ENCODE measurements at places on chromosomes 5 and 9.

DNA sequence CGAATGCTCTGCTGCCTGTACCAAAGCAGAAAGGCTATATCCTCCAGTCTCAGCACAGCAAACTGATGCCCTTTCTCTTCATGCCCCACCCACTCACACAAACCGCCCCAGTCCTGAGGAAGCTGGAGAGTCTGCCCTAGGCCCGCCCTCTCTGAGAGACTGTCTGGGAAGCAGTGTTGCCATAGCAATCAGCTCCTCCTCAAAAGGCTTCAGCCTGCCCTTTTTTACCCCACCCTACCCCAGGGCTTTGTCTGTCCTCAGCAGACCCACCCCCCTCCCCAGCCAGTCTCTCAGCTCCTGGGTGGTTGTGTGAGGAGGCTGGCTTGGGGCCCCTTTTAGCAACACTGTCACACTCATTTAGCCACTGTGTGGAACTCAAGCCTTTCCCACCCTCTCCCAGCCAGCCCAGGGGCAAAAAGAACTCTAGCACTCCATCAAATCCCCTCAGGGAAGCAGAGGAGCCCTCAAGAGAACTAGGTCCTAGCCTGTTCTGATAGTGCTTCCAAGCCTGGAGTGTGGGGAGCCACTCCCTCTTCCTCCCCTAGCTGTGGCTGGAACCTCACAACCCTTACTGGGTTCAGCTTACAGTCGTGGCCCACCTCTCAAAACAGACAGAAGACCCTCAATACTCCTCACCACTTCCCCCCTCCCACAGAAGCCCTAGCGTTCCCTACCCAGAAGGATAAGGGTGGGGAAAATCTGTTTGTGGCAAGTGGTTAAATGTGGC, 1.4 kb downstream of the ATOSB start:
- peak; percentile 42 for DNase-seq

DNA sequence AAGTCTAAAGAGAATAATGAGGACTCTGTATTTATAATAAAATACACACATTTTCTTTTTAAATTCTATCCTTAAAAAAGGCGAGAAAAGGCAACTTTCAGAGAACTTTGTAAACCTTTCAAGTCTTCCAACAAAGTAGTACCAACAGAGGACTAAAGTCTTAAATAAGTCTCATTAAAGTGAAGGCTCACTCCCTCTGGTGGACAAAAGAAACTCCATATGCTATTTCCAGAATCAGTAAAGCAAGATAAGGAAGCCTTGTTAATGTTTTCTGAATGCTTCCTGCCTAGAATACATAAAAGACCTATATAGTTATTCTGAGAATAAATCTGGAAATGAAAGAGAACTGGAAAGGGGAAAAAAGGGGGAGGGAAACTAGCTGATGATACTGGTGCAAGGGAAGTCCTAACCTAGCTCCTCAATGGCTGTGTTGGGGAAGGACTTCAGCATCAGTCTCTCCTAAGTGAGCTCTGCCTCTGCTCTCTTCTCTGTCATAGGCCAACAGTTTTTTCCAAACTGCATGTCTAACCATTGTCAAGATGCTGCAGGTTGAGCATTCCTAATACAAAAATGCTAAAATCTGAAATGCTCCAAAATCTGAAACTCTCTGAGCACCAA, 7.2 kb downstream of the HMGCS1 start:
- no peak for DNase-seq

DNA sequence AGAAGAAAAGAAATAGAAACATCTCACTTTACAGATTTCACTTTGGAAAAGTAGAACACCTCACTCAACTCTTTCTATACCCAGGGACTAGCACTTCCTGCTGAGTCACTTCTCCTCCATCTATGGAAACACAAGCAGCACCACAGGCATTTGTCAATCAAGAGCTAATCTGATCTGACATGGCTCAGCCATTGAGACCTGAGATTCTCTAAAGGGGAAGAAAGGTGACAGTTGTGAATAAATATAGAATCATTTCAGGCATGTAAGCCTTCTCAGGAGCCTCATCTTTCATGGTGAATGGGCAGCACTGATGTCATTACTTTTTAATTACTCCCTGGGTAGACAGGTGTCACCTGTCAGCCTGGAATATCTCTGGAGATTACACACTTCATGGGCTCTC, 559.8 kb downstream of the HINT1 start:
- no peak for DNase-seq

GRCh38 chr9:68740561-68740960, 35.5 kb downstream of the PIP5K1B start:
- DNase-seq: no peak

GRCh38 chr5:132427281-132428146, 58.0 kb downstream of the SLC22A5 start:
- DNase-seq: no peak

DNA sequence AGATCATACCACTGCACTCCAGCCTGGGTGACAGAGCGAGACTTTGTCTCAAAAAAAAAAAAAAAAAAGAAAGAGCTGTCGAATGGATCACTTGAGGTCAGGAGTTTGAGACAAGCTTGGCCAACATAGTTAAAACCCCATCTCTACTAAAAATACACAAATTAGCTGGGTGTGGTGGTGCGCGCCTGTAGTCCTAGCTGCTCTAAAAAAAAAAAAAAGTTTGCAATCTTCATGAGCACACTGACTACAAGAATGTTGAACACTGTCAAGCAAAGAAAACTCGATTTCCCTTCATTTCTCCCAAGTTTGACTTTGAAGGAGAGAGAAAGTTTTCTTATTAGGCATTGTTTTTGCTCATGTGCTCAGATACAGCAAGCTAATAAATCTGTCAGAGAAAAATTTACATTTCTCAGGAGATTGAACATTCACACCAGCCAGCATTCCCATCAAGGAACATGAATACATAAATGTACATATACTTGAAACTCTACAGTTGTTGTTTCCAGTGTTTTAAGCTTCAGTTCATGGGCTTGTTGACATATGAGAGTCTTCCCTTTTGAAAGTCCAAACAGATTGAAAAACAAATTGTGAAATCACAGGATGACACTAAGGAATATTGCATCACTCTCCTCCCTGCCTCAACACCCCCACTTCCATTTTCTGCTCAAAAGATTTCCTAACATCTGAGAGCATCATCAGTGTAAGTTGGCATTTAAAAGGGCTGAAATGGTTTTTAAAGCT, 81.8 kb downstream of the ARRDC3 start:
- DNase-seq: no peak

DNA sequence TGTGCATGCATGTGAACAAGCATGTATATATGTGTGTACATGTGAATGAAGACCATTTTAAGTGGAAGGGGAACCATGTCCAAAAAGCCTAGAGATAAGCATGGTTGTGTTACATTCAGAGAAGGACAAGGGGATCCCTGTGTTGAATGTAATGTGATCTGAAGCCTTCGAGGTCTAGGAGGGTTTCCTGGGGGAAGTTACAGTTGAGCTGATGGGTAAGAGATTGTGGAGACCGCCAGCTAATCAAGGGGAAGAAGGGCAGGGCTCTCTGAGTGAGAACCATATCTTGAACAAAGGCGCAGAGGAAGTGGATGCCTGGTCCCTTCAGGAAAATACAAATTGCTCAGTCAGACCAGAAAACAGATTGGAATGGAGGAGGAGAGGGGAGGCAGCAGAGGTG, 45.5 kb upstream of the TNFSF15 start:
- DNase-seq: no peak

GRCh38 chr9:127050152-127050551, 72.3 kb downstream of the ANGPTL2 start:
- DNase-seq: no peak

DNA sequence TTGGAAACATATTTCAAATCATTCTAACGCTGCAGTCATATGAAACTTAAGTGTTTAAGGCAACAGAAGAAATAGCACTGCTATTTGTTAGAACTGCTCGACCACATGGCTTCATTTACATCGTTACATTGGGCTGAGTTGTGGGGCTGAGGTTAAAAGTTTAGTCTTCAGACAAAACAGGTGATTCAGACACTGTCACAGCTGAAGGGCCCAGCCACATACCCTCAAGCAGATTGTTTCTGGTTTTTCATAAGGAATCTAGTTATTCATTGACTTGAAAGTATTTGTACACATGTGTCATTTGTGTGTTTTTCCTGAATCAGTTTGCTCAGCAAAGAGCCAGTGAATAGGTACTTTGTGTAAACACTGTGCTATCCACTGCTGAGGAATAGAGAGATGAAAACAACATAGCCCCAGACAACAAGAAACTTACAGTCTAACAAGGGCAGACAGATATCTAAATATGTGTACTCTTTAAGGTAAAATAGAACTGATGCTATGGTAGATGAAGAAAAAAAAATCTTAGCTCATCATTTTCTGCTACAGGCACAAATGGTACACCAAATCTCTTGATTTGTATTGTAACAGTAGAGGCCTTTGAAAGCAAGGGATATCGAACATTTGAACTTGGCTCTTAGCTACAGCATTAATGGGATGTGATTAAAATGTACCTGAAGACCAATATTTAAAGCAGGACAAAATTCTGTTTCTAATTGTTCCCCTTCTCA, 357.6 kb upstream of the RPS23 start:
- no peak for DNase-seq

DNA sequence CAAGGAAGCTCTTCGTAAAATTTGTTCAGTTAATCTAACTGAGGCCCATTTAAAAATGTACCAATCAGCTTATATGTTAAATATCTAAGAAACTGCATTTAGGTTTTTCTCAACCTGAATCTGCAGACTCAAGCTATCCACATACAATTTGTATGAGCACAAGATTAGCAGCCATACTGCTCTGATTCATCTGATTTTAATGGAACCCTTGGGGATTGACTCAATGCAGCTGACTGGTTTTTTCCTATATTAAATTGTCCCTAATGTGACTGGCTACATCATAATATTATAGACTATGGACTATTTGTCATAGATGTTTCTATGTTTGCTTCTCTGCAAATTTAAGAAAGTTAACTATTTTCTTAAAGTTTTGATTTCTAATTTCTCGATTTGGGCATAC, 451.0 kb upstream of the TUSC1 start:
- no peak for DNase-seq

- no peak for DNase-seq
Observed at GRCh38 chr9:137168573-137168903, 1.3 kb downstream of the LRRC26 start.

GRCh38 chr9:109579191-109579948, 81.3 kb upstream of the PTPN3 start:
- DNase-seq: no peak

GRCh38 chr5:50759526-50760270, 93.3 kb downstream of the PARP8 start:
- no peak for DNase-seq

DNA sequence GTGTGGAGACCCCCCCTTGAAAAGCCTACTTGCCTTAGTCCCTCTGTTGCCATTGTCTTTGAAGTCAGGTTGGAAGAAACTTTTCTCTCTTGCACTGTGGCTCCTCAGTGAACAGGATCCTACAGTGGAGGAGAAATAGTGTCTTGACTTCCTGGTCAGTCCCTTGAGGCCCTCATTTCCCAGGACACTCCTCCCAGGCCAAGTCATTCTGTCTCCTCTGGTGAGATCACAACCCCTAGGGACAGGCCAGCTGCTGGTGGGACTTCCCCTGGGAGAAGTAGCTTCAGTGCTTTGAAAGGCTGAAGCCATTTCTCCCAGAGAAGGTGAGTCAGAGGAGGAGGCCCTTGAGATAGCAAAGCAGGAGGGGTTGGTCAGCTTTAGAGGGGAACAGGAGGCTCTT, 10.1 kb upstream of the GRIA1 start:
- no peak for DNase-seq
